GM12892 (cell line): ENCODE measurements at places on chromosomes 2 and 18.

GRCh38 chr2:36587101-36587500, 10.9 kb downstream of the FEZ2 start:
- DNase-seq, result no peak

GRCh38 chr2:236507393-236508085, 62.1 kb upstream of the ACKR3 start:
- no peak for DNase-seq

DNA sequence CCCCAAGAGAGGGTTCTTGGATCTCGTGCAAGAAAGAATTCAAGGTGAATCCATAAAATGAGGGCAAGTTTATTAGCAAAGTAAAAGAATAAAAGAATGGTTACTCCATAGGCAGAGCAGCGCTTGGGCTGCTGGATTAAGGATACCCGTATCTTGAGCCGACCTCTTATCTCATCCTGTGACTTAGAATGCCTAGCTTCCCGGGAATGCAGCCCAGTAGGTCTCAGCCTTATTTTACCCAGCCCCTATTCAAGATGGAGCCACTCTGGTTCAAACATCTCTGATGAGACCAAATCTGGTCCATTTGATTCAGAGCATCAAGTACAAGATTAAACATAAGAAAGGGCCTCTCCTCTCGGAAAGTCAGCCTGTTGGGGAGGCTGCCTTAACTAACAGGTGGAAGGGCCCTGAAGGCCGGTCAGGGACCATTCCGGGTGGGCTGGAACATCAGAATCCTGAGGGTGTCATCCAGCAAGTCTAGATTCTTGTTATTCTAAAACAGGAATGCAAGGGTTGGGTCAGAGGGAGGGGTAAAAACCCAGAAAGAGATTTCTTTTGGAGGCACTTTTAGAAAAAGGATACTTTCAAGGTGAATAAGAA, 5.8 kb downstream of the PSD4 start:
- DNase-seq, result no peak

- DNase-seq, result no peak
Measured at GRCh38 chr2:189530965-189531637, 49.5 kb downstream of the SLC40A1 start.

- no peak for DNase-seq
Measured at GRCh38 chr18:63677500-63678225, 16.0 kb upstream of the SERPINB3 start.

DNA sequence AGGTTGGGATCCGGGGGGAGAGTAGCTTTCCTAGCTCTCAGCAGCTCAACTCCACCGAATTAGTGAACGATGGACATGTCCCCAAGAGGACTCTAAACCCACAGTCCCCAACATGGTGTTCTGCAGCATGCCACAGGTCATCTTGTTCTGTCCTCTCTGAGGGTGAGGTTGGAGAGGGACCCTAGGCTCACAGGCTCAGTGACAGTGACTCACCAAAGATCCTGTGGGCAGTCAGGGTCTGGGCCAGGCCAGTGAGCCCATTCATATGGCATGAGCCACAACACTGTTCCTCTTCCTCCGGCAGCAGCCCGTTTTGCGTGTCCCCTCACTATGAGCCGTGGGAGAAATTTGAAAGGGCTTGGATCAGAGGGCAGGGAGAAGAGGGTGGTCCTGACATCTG, 2.8 kb upstream of the SLC20A1 start:
- no peak for DNase-seq

- DNase-seq, result no peak
Measured at GRCh38 chr2:65345631-65346030, 86.8 kb downstream of the SPRED2 start.

GRCh38 chr2:240306185-240306584, 129.3 kb upstream of the GPC1 start:
- DNase-seq, result no peak

GRCh38 chr18:48825101-48825745, 125.5 kb downstream of the SMAD7 start:
- no peak for DNase-seq

- no peak for DNase-seq
Measured at GRCh38 chr2:42931146-42931817, 138.9 kb upstream of the HAAO start.

GRCh38 chr2:111182740-111183139, 62.0 kb downstream of the BCL2L11 start:
- DNase-seq, result no peak

DNA sequence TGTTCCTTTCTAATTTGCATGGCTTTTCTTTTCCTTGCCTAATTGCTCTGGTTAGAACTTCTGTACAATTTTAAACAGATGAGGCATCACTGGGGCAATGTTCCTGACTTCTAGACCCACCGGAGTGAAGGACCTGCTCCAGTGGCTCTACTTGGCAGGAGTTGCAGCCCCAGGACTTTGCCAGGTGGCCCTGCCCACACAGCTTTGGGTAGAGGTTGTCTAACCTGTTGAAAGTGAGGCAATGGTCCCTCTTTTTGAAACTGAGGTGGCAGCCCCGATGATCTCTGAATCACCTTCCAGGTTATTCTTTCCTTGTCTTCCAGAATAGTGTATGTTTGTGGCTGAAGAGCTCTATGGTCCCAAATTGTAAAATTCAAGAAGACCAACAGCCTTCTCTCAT, 29.9 kb upstream of the ZNF512 start:
- no peak for DNase-seq

- no peak for DNase-seq
Measured at GRCh38 chr2:75068546-75068945, 110.1 kb downstream of the POLE4 start.

DNA sequence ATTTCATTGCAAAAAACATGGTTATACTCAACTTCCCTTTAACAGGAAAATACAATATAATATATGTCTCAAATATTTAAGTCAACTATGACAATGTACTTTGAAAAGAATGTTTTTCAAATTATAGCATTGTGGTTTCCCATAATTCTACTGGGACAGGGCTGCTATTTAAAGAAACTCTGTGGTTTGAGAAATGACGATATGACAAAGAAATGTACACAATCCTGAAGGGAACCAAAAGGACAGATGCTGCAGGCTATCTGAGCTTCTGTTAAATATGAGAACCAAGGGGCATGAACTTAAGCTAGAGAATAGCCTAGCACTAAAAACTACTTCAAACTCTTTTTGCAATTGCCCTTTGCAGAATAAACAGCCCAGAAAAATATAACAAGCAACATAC, 415.9 kb downstream of the GRB14 start:
- no peak for DNase-seq

GRCh38 chr18:31723990-31724711, 36.5 kb downstream of the SLC25A52 start:
- DNase-seq, result peak; percentile 33

DNA sequence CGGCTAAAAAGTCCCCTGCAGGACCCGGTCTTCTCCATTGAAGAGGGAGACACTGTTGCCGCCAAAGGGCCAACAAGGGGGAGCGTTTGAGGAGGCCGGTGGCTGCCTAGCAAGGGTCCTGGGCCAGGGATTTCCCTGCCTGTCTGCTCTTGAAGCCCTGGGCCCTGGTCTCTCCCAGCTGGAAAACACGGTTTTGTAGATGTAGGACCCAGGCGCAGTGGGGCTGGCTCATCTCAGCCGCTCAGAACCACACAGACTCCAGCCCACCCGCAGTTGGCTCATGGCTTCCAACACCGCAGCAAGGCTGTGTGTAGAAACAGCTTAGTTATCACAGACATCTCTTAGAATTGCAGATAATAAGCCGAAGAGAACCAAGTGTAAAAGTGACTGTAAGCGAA, 57.1 kb upstream of the TWIST2 start:
- DNase-seq, result no peak

- no peak for DNase-seq
Measured at GRCh38 chr2:23445450-23445868, 60.5 kb downstream of the KLHL29 start.

DNA sequence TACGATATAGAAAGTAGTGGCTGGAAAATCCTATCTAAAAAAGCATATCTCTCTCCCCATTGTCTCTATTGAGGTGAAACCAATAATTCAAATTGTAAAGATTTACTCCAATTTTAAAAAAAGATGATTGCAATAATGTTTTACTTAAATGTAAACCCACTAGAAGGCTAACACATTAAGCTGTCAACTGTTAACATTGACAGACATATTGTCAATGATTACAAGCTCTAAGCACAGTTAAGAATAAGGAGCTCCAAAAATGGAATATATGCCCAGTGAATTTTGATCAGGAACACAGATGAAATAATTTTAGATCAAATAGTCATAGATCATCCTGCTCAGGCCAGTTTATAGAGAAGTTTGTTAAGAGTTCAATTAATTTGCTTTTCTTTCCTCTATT, 123.6 kb upstream of the NETO1 start:
- DNase-seq, result no peak

DNA sequence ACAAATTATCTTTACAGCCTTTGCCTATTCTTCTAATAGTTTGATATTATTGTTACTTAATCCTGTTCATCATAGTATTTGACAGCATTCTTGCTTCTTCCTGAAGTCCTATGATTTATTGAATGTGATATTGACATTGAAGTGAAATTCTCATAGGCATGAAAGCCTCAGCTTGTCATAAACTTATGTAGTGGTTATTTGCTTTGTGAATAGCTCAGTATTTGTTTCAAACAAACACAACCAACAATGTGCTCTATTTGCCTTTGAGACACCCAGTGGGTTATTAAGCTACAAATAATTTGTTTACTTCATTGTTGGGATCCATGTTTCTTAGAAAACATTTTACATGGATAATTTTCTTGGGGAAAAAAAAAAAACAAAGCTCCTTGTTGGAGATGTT, 57.2 kb downstream of the TTC39C start:
- no peak for DNase-seq
